ENCODE measurements at places on chromosomes 7 and 10. TPM values are rescaled to one million over a fixed set of nuclear protein-coding genes. Genes with fewer than 3 reads are reported as not detected.

The PIK3AP1 gene
- total RNA-seq = 0.26 TPM

The PSD gene
- 1.8 TPM for total RNA-seq

The BCAP29 gene
- total RNA-seq = 90.2 TPM

The AGAP3 gene
- total RNA-seq = 29.6 TPM

The CPXM2 gene
- total RNA-seq = 52.1 TPM

The ZNF467 gene
- under 0.01 TPM for total RNA-seq

The FGFR2 gene
- 64.0 TPM for total RNA-seq

The LLCFC1 gene
- total RNA-seq = not detected

The CALCR gene
- total RNA-seq = not detected

The AMZ1 gene
- 0.86 TPM for total RNA-seq
